ENCODE measurements at places on chromosomes 11 and 22.

DNA sequence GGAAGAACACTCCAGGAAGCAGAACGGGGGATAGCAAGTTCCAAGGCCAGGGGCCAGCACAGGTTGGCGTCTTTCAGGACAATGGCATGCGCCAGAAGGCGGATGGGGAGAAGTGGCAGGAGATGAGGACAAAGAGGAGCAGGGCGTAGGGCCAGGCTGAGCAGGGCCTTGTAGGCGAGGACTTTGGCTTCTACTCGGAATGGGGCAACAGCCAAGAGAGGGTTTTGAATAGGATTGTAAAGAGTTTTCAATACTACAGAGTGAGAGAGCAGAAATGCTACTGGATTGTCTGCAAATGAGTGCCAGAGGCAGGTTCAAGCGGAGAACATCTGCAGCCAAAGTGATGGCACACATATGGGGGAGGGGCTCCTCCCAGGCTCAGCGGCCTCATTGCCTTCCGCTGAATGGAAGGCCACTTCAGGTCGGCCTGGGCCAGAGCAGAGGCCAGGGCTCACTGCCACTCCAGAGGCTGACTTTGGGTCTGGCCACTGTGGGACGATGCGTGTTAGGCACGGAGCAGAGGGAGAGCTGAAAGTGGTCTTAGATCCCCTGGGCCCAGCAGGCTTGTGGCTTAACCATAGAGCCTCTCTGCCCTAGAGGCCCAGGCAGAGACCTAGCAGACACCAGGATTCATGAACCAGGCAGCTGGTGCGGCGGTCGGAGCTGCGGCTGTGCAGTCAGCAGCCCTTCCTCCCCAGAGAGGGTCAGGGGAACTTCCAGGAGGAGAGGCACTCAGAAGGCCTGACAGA lies 118.2 kb downstream of the DSCAML1 start:
- DNase-seq, result no peak

- peak; percentile 14 for DNase-seq
Observed at GRCh38 chr22:38315823-38316363, 1.3 kb downstream of the CSNK1E start.

DNA sequence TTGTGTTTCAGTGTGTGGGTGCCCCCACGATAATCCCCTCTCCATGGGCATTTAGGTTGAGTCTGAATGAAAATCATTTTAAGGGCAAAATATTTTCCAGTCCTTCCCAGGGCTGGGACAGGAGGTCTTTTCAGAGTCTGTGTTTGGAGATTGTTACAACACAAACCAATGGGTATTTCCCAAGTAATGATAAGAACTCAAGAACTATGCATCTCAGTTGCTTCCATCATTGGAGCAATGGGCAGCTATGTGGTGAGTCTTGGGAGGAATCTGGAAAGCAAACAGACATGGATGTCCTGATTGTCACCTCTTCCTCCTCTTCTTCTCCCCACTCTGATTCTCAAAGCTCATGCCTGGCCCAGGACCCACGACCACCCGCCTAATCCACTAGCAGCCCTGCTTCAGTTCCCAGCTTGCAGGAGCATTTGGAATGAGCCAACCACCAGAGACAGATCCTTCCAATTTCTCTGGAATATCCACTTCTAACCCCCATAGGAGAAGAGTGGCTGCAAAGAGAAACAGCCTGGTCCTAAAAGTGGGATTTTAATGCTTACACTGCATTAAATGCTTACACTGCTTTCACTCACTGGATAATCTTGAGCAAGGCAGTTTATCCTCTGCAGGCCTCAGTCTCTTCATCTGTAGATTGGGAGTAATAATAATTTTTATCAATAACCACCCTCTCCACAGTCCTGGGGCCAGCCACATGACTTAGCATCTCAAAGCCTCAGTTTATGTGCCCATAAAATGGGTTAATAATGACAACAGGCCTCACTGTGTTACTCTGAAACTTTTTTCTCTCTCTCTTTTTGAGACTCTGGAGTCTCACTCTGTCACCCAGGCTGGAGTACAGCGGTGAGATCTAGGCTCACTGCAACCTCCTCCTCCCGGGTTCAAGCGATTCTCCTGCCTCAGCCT lies 404.3 kb downstream of the MN1 start:
- DNase-seq, result no peak

GRCh38 chr11:131518305-131518838 lies 148.0 kb downstream of the NTM start:
- no peak for DNase-seq

- no peak for DNase-seq
Observed at GRCh38 chr22:38618682-38619081, 37.5 kb downstream of the FAM227A start.

DNA sequence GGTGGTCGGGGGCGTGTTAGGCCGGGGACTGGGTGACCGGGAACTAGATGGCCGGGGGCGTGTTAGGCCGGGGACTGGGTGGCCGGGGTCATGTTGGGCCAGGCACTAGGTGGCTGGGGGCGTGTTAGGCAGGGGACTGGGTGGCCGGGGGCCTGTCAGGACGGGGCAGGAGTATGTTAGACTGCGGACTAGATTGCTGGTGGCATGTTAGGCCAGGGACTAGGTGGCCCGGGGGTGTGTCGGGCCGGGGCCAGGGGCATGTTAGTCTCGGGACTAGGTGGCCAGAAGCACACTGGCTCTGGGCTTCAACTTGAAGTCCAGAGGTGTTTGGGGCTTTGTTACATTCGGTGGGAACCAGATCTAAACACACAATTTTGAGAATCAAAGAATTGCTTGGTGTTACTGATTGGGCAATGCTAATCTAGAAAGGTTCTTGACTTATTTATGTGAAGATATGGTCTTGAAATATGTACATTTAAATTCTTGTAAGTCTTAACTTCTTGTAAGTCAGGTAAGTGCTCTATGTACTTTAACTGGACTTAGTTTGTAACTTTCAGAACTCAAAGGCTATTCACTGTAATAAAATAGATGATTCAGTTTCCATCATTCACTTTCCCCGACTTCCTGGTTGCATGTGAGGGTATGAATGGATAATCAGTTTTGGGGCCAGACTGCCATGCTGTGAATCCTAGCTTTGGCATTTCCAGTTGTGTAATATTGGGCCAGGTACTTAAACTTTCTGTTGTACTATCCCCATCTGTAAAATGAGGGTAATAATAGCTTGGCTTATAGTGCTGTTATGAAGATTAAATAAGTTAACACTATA lies 1.1 kb downstream of the EXT2 start:
- DNase-seq, result peak; percentile 60

DNA sequence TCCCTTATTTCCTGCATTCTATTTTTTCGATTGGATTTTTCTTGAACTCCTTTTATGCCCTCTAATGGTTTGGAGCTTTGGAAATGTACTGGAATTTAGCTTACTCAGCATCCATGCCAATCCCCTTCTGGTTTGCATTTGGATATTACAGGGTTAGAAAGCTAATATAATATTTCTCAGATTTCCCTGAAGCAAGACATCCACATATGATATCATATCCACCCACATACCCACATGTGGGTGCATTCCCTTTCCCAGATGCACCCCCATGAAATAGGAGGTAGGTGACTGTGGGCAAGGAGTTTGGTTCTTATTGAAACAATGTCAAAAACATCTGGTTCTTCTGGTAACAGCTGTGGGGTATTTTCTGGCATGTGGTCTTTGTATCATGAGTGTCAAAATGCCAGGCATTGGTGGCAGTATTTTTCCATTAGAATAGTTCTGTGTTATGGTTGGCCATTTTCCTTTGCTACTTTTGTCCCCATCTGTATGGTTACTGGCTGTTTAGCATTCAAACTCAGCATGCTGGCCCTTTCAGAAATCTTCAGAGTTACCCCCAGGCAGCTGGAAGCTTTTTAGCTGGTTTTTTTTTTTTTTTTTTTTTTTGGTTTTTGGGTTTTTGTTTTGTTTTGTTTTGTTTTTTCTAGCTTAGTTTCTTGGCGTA lies 32.7 kb upstream of the DDX10 start:
- no peak for DNase-seq

- peak; percentile 73 for DNase-seq
Observed at GRCh38 chr22:27045103-27045947, 387.9 kb downstream of the MIAT start.

DNA sequence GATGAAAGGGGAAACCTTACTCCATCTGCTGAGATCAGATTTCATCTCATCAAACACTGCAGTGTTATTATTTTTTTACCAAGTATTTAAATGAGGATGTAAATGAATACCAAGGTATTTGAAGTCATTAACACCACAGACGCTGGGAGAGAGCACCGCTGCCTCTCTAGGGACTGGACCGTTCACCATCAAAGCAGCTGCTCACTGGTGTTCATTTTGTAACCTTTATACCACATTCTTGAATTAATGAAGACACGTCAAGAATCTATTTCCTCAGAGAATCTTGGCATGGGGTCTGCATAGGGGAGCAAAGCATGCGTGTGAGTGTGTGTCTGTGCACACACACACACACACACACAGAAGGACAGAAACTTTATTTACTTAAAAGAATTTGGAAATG lies 15.6 kb downstream of the SIAE start:
- DNase-seq, result no peak

Data from Daoy (cell line).